Fibroblast of skin of back (primary cell): ENCODE measurements at places on chromosomes 2 and 18.
A peak's percentile ranks its signal among the peaks of the same experiment; 100 is the strongest.

DNA sequence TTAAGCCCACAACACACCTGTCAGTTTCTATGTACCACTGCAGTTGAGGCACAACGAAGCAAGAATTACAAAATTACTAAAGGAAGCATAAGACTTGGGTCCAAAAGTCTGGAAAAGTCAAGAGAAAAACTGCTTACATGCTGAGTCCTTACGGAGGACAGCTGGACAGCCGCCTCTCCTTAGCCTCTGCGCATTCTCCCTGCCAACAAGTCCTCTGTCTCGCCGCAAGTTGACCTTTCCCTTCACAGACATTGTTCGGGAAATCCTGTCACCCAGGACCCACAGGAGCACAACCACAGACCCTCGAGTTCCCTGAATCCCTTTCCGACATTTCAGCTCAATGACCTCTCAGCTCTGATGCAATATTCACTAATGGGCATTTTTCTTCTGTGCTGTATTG is 525.4 kb upstream of the SALL3 start:
- no peak for DNase-seq

- peak; percentile 62 for DNase-seq
Measured at GRCh38 chr2:211745295-211746097, 793.1 kb downstream of the ERBB4 start.

DNA sequence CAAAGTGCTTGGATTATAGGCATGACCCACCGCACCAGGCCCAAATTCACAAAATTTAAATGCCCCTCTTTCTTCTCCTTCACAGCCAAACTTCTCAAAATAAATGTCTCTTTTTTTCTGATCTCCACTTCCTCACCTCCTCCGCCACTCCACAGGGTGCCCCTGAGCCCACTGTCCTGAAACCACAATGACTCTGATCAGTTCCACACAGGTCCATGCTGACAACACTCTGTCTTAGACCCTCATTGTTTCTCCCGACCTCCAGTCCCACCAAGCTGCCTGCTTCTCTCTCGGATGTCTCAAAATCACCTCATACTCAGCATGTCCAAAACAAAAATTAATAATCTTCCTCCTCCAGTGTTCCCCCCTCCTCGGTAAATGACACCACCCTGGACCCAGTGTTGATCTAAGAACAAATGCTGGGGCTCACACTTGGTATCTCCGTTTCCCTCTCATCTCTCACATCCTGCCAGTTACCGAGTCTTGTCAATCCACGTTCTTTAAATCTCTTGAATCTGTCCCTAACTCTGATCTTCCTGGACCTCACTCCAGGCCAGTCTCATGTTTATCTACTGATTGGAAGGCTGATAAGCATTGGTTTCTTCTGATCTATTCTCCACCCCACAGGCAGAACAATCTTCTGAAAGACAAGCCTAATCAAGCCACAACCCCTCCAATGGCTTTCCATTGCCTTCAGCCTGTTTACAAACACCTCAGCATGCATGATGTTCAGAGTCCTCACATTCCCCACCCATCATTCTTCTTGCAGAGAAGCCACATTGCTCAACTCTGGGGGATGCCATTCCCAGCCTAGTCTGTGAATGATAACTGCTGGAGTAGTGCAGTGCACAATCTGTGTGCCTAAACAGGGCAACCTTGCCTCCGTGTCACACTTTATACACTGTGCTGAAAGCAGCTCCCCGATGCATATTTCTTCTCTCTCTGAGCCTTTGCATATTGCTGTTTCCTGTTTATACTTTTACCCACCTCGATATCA is 12.4 kb upstream of the ANKRD44 start:
- DNase-seq, result no peak

GRCh38 chr2:121469356-121469755 is 61.3 kb upstream of the RNU4ATAC start:
- DNase-seq, result no peak

GRCh38 chr18:79422022-79422782 is 26.5 kb downstream of the NFATC1 start:
- DNase-seq, result peak; percentile 64

DNA sequence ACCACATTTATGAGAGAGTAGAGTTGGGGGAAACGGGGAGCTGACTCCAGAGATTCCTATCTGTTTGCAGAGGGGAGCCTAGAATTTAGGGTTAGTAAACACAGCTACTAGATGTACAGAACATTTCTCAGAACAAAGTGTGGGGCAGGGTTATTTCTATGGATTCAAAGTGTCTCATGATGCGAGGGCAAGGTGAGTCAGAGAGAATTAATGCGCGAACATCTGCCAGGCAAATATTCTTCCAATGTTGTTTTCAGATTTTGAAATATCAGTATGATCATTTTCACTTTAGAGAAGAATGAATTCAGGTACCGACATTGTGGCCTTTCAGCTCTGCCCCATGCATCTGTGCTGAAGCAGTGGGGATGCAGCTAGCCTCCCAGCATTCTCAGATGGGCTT is 2.0 kb upstream of the DSEL start:
- DNase-seq, result no peak

- no peak for DNase-seq
Measured at GRCh38 chr18:57787068-57787685, 15.9 kb downstream of the ATP8B1 start.

- peak; percentile 94 for DNase-seq
Measured at GRCh38 chr2:67290451-67291290, 106.5 kb upstream of the ETAA1 start.

GRCh38 chr2:240568678-240569522 is 616 bp downstream of the RNPEPL1 start:
- peak; percentile 60 for DNase-seq

DNA sequence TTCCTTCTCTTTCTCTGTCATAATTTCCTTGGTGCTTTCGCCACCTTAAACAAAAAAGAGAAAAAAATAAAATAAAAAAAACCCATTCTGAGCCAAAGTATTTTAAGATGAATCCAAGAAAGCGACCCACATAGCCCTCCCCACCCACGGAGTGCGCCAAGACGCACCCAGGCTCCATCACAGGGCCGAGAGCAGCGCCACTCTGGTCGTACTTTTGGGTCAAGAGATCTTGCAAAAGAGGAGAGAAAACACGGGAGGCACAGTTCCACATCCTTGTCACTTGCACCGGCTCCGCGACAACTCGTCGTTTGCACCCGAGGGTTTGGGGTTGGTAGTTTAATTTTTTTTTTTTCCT is 1.8 kb upstream of the SP9 start:
- no peak for DNase-seq
